Liver (tissue), 10 donors: ENCODE measurements at places on chromosomes 12 and 14. TPM values are rescaled to one million over a fixed set of nuclear protein-coding genes. Genes with fewer than 3 reads are reported as not detected.

The GLI1 gene
- total RNA-seq = 0.09 TPM

The SSPN gene
- 0.67 TPM for total RNA-seq

DNA sequence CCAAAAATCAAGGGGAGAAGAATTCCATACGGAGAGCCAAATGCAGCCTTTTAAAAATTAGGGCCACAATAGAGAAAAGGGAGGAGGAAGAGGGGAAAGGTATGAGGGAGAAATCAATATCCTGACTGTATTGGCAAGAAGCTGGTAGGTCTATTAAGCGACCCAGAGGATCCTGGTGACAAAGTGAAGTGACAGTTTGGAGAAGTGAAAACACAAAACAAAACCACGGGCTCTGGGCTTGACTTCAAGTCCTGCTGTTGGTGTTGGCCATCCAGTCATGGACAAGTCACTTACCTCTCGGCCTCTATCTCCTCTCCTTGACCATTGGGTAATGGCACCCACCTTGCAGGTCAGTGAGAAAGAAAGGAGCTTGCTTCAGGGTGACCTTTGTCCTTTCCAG is 47.0 kb upstream of the KCNA5 start:
- DNase-seq = no peak

DNA sequence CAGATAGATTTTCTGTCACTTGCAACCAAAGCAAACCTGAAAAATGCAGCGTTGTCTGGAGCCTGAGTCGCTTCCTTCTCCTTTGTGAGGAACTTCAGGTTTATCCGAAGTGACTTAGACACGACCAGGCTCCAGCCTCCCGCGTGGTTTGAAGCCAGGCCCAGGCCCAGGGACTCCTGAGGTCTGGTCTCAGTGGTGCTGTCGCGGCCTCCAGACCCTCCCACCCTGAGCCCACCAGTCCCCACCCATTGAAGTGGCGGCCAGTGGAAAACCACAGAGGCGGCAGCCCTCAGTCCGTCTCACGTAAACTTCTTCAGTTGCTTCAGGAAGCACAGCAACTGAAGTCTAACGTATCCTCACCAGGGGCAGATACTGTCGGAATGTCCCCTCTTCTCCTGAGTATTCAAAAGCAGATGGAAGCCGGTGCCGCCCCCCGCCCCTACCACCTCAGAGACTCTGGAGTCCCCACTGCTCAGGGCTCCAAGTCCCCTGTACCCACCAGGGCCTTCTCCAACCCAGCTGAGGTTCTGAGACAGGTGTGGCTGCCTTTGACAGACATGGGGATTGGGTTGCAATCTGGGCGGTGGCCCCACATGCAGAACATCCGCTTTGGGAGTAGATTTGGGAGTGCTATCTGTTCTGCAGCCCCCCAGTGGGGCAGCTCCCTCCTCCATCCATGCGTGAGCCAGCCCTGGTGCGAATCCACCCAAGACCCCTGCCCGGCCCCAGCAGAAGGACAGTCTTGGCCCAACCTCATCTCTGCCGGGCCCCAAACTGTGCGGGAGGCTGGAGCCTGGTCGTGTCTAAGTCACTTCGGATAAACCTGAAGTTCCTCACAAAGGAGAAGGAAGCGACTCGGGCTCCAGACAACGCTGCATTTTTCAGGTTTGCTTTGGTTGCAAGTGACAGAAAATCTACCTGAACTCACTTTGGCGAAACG is 26.6 kb upstream of the GALNT9 start:
- no peak for DNase-seq

DNA sequence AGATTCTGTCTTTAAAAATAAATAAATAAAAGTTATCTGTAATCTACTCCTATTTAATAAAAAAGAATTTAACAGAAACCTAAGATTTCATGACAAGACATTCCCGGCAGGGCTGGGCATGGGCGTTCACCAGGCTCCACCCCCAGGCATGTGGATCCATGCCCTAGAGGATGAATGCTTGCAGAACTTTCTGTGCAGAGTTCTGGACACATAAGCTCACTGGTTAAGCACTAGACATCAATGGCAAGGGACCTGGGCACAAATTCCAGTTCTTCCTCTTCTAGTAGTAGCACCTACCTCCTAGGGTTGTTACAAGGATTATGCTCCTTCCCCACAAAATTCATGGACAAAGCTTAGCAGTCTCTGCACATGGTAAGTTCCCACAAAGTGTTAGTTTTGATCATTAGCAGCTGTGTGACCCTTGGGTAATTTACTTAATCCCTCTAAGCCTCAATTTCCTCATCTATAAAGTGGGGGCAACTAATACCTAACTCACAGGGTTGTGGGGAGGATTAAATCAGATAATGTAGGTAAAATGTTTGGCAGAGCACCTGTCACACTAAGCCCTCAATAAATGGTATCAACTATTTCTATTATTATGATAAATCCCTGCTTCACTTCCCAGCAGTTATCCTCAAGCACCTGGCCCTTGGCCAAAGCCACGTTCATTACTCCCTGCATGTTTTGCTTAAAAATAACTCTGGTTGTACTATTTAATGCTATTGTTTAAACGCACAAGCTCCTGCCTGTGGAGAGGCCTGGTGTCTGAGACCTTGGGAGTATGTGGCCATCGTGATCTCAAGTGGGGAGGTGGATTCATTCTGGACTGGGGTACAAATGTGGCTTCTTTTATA is 9.8 kb downstream of the GALNT6 start:
- no peak for DNase-seq

- no peak for DNase-seq
These were observed 39.6 kb upstream of the SMOC1 start for GRCh38 chr14:69839661-69840060.

- no peak for DNase-seq
These were observed 57.6 kb downstream of the MDM2 start for GRCh38 chr12:68865399-68866164.

DNA sequence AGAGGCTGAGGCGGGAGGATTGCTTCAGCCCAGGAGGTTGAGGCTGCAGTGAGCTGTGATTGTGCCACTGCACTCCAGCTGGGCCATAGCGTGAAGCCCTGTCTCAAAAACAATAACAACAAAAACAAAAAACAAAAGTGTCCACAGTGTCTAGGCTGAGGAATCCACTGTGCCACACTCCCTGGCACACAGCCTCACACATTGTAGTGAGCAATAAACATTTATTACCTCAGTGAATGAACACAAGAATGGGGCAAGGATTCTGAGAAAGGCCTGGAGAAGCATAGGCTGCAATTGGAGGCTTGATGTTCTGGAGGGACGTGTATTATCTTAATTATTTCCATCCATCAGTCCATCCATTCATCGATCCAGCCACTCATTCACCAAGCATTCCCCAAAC is 17.1 kb upstream of the P2RX7 start:
- DNase-seq = no peak

GRCh38 chr12:52323416-52324152 is 2.4 kb upstream of the KRT83 start:
- DNase-seq = no peak

- peak; percentile 53 for DNase-seq
These were observed 734 bp downstream of the FIGNL2 start for GRCh38 chr12:51847643-51848325.

GRCh38 chr14:50667684-50667995 is 466 bp downstream of the SAV1 start:
- peak; percentile 69 for DNase-seq
